ENCODE measurements at places on chromosomes 7 and 10.

DNA sequence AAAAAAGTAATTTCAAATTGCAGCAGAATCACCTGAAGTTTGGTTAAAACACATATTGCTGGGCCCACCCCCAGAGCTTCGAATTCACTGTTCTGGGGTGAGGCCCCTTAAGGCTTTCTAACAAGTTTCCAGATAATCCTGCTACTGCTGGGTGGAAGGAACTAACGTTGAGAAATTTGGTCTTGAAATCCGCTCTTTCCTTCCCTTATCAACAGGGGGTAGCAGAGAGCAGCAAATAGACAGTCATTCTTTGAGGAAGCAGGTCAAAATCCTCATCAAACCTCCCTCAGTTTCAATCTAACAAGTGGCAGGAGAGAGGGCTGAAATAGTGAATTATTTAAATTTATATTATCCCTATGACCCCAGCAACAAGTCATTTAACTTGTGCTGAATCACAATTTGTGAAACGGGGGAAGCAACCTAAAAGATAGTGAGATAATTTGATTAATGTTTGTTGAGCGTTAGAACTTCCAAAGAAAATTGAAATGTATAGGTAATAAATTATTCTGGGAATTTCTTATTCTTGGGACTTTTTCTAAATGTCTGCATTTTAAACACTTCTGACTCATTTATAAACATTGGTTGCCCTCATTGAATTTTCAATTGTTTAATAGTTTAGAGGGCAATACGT, 21.7 kb upstream of the MALSU1 start:
- H3K4me1 ChIP-seq = peaks cover 6% of the 10 kb centered on the region
- DNase-seq = no peak
- no peak overlapping the region for H3K4me3 ChIP-seq

- peaks cover 26% of the 10 kb centered on the region for H3K36me3 ChIP-seq
- no peaks in the 10 kb centered on the region for H3K27me3 ChIP-seq
- no peak overlapping the region for H3K4me3 ChIP-seq
- no peak for DNase-seq
- no peak overlapping the region for H3K27ac ChIP-seq
- peaks cover 12% of the 10 kb centered on the region for H3K4me1 ChIP-seq
Measured at GRCh38 chr10:75096749-75097148, 14.7 kb upstream of the SAMD8 start.

DNA sequence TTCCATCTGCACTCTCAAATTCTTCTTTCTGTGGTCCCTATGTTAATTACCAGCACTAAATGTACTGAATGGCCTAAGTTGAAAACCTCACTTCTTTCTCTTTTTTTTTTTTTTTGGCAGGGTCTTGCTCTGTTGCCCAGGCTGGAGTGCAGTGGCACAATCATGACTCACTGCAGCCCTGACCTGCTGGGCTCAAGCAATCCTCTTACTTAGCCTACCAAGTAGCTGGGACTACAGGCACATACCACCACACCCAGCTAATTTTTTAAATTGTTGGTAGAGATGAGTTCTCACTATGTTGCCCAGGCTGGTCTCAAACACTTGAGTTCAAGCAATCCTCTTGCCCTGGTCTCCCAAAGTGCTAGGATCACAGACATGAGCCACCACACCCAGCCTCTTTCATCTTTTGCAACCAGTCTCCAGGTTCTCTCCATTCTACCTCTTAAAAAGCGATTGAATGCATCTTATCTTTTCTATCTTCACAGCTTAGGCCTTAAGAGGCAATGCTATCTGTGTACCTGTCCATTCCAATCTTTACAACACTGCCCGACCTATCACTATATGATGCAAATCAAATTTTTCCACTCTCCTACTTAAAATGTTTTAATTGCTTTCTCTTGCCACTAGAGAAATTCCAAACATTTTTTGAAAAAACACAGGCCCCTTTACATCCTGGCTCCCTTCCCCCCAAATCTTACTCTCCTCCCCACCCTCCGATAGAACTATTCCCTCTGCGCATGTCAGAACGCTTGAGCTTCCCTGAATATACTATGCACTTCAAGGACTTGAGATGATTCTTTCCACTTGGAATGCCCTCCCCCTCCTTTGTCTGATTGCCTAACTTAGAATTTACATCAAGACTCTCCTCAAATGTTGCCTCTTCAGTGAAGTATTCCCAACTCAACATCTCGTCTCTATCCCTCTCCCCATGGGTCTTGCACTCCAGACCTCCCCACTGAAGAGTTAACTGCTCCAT, 6.0 kb downstream of the ICA1 start:
- H3K4me1 ChIP-seq = no peaks in the 10 kb centered on the region
- H3K4me3 ChIP-seq = no peak overlapping the region
- no peak overlapping the region for H3K27ac ChIP-seq
- no peaks in the 10 kb centered on the region for H3K27me3 ChIP-seq

DNA sequence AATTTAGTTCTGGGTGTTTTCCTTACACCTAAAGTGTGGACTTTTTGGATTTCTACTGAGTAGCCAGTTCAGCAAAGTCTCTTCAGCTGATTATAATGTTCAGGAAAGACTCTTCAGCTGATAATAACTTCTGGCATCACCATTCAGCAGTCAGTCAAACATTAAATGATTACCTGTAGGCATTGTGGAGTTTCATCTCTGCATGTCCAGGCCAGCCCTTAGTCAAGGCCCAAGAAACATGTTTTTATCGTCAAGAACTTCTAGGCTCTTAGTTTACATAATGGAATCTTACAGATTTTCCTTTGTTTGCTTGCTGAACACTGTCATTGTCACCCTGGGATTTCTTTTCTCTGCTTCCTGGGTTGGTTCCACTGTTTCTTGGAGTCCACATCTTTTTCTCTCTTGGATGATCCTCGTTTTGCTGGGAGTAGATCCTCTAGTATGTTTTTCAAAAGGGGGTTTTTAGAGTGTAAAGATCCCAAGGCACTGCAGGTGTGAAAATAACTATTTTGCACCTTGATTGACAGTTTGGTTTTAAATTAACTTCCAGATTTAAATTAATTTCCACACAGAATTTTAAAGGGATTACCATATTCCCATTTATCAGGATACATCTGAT, 24.2 kb downstream of the CCM2 start:
- DNase-seq = no peak
- no peak overlapping the region for H3K4me3 ChIP-seq
- peaks cover 23% of the 10 kb centered on the region for H3K36me3 ChIP-seq
- H3K27ac ChIP-seq = no peak overlapping the region
- peaks cover 47% of the 10 kb centered on the region for H3K4me1 ChIP-seq

DNA sequence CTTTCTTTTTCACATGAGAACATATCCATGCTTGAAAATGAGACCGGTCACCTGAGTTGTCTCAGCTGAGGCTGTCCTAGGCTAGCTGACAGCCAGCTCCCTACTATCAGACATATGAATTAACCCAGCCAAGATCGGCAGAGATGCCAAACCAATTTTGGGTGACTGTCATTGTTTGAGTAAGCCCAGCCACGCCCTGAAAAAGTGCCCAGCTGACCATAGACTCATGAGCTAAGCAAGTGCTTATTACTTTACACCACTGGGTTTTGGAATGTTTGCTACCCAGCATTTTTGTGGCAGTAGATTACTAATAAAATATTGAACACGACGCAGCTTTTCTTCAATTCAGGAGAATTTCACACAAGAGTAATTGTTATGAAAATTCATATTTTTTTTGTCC, 265.2 kb upstream of the LYZL1 start:
- H3K27ac ChIP-seq = no peak overlapping the region
- no peaks in the 10 kb centered on the region for H3K36me3 ChIP-seq
- no peak overlapping the region for H3K4me3 ChIP-seq

All from spleen (tissue), 13 donors.